ENCODE measurements at places on chromosomes 3 and 15.

GRCh38 chr15:48352474-48353072 is 21.3 kb downstream of the DUT start:
- DNase-seq, result no peak

- no peak for DNase-seq
These were observed 666.7 kb upstream of the CADM2 start for GRCh38 chr3:84292128-84292527.

DNA sequence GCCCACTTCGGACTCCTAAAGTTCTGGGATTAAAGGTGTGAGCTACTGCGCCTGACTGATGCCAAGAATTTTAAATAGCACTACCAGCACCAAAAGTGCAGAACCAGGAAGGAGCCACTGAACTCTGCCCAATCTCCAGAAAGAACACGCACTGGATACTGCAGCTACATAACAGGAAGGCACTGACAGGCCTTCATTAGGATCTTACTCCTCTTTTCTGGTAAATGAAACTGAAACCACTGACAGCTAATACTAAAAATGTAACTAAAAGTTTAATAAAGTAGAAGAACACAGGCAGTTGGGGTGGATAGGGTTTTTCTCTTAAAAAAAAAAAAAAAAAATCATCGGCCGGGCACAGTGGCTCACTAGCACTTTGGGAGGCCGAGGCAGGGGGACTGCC is 74.1 kb upstream of the CHRM5 start:
- no peak for DNase-seq

DNA sequence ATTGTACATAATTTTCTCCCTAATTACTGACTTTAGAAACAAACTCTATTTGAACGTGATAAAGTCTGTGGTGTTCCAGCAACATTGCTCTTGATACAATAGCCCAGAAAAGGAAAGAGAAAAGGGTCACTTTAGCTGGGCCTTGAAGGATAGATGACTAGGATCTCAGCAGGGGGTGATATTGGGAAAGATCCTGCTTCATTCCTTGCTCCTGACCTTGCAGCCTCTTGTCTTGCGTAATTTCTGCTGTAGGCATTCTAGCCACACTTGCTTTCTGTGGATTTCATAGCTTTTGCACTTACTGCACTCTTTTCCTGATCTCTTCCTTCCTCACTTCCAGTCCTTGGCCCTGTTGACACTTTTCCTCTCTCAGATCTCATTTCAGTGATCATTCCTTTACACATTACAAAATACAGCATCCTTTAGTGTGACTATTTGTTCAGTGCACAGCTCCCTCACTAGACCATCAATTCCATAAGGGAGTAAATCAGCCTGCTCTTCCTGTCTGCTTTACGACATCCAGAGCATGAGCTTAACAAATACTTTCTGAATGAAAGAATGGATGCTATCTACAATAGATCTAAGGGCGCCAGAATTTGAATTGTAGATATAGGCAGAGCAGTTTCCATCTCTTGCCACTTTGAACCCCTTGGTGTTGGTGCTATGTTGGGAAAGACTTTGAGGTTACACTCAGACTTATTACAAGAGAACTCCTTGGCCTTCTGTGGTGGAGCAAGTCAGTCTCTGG is 559.6 kb upstream of the MDFIC2 start:
- DNase-seq, result no peak

DNA sequence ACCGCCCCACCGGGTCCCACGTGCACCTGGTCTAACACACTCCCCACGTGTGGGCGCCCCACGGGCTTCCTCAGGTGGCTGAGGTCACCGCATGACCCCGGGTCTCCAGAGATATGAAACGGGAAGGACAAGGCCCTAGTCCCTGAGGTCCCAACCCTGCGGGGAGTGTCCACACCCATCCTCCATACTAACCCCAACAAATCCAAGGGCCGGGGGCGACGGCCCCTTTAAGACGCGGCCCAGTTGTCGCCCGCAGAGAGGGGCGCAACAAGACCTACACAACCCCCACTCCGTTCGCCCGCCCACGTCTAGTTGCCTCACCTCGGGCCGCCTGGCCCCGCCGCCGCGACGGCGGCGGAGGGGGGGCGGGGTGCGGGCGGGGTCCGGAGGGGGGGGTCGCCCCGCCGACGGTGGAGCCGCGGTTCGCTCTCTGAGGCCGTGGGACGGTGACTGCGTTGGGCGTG is 396 bp downstream of the INO80 start:
- DNase-seq, result peak; percentile 61

DNA sequence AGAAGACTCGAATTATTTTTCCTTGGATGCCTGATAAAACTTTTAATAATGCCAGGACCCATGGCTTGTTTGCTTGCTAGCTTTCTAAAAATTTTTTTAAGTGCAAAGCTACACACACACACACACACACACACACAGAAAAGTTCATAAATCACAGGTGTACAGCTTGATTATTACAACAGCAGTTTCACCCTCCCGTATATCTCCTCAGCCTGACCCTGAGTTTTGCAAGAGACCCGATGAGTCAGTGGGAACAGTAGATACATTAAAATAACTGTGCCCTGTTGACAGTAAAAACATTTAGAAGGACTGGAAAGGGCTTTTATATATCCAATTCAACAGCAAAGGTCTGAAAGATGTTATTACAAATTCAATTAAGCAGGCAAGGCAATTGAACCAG is 46.7 kb downstream of the EMC4 start:
- DNase-seq, result no peak

GRCh38 chr3:137815251-137815650 is 51.1 kb downstream of the SOX14 start:
- no peak for DNase-seq

GRCh38 chr3:115512565-115513415 is 110.5 kb upstream of the GAP43 start:
- no peak for DNase-seq
